ENCODE measurements at places on chromosomes 2 and 18.
A peak's percentile ranks its signal among the peaks of the same experiment; 100 is the strongest.

DNA sequence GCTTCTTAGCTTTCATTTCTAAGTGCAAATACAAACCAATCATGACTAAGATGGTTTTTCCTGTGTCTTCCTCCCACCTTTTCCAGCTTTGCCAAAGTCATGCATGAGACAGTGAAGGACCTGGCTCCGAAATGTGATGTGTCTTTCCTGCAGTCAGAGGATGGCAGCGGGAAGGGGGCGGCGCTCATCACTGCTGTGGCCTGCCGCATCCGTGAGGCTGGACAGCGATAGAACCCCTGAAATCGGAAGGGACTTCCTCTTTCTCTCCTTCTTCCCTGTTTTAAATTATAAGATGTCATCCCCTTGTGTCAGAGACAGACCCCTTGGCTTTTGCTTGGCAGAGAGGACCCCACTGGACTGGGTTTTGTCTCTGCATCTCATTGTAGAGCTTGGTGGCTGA is 56.8 kb downstream of the HK2 start:
- no peak for DNase-seq

DNA sequence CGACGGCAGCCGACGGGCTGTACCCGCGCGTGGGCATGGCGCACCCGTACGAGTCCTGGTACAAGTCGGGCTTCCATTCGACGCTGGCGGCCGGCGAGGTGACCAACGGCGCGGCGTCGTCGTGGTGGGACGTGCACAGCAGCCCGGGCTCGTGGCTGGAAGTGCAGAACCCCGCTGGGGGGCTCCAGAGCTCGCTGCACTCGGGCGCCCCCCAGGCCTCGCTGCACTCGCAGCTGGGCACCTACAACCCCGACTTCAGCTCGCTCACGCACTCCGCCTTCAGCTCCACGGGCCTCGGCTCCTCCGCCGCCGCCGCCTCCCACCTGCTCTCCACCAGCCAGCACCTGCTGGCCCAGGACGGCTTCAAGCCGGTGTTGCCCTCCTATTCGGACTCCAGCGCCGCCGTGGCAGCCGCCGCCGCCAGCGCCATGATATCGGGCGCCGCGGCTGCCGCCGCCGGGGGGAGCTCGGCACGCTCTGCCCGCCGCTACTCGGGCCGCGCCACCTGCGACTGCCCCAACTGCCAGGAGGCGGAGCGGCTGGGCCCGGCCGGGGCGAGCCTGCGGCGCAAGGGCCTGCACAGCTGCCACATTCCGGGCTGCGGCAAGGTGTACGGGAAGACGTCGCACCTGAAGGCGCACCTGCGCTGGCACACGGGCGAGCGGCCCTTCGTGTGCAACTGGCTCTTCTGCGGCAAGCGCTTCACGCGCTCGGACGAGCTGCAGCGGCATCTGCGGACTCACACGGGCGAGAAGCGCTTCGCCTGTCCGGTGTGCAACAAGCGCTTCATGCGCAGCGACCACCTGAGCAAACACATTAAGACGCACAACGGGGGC is 2.0 kb downstream of the SP9 start:
- peak; percentile 92 for DNase-seq

DNA sequence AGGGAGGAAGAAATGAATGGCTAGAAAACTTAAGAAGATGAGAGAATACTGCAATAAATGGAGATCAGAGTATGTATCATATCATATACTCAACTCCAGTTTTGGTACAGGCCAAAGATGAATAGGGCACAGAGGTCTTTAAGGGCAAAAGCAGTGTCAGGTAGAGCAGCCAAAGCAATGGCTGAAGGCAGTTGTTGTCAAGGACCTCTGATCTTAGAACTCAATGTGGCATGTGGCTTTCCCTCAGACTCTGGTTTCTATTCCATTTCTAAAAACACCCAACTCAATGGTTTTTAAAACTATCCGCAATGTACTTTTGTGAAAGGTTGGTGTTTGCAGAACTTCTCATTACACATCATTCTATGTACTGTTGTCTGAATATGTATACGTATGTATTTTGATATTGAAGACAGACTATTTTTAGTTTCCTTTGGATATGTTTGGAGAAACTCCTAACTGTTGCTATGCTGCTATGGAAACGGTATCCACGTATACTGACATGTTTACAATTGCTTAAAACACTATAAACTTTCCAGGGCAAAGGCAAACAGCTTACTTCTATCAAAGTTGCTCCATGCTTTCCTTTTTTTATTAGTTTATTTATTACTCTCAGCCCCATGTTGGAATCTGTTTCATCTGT is 58.1 kb upstream of the PELI1 start:
- no peak for DNase-seq

- peak; percentile 90 for DNase-seq
Observed at GRCh38 chr2:239934571-239935171, 90.5 kb downstream of the NDUFA10 start.

- no peak for DNase-seq
Observed at GRCh38 chr18:5639131-5639530, 95.3 kb upstream of the EPB41L3 start.

GRCh38 chr18:74373428-74373827 is 57.8 kb downstream of the C18orf63 start:
- DNase-seq, result no peak

DNA sequence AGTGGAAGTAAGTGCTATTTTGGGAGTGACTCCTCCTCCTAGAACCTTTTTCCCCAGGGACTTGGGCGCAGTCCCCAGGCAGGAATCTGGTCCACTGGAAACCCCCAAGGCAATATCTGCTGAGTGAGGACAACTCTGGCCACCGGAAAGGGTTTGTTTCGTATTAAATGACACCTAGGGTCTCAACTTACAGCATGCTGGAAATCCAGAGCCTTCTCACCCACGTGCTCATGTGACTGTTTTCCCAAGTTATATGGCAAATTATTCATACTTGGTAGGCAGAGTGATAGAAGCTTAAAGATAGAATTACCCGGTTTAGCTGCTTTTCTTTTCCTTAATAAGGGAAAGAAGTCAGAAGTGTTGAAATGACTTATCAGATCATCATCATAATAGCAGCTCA is 436.9 kb upstream of the SPRED2 start:
- DNase-seq, result no peak

DNA sequence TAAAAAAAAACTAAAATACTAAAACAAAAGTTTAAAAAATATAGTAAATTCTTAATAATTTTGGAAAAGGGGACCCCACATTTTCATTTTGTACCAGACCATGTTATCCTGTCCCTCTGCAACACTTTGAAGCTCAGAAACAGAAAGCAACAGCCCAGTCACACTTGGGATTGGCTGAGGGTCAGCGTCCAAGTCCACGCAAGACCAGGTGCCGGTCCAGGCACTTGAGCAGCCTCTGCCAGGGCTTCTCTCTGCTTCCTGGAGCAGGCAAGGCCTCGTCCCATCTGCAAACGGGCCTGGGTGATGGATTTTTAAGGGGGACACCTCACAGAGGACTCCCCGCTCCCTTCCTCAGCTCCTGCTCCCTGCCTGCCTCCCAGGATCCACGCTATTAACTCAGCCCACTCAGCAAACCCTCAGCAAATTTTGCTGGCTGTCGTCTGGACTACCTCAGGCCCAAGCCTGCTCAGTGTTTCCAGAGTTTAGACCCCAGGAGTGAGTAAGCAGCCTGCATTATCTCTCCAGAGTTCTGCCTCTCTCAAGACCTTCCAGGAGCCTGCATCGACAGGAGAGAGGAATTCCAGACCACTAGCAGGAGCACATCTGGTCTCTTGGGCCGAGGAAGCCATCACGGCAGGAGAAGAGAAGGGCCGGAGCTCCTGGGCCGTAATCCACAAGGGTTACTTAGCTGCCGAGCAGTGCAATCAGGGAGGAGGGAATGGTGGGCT is 88.7 kb upstream of the STPG4 start:
- no peak for DNase-seq

- DNase-seq, result no peak
Observed at GRCh38 chr2:156779416-156780120, 343.4 kb downstream of the GPD2 start.

DNA sequence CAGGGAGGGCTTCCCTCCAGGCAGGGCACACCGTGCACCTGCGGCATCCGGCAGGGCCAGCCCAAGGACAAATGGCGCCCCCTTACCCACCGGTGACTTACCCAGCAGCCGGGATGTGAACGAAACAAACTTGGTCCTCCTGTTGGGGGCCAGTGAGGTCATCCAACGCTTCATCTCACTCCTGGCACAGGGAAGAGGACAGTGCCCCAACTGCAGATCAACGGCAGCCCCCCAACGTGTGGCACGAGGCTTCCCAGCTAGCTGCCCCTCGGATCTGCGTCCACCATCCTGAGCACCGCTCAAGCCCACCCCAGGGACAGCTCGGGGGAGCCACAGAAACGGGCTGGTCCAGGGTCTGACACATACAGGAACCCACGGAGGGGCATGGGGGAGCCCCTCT is 12.0 kb downstream of the SNORC start:
- no peak for DNase-seq

DNA sequence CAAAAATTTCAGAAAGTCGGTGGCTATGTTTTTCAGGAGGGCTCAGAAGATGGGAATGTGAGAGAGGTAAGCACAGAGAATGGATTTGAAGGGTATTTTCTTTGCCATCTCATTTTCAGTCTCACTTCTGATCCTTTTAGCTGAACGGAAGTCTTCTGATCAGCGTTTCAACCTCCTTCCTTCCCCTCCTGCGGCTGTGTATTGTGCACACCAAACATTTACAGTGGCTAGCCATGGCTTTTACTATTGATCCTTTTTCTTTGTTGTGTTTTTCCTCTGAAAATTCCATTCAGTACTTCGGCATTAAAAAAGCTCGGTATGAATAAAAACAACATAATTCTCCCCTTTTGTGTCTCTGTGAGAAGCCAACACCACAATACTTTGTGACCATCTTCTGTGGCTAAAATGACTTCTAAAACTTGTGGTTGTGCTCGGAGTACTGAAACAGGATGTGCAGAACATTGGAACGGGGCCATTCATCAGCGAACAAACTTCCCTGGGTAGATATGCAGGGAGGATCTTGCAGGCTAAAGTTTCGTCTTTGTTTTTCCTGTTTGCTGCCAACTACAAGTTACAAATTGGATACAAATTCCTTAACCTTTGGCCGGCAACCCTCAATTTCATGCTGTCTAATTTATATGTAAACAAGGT is 260.8 kb upstream of the FAM98A start:
- DNase-seq, result no peak

GRCh38 chr18:11274144-11274794 is 124.9 kb upstream of the PIEZO2 start:
- DNase-seq, result no peak

- no peak for DNase-seq
Observed at GRCh38 chr2:128721096-128721495, 402.4 kb upstream of the HS6ST1 start.

DNA sequence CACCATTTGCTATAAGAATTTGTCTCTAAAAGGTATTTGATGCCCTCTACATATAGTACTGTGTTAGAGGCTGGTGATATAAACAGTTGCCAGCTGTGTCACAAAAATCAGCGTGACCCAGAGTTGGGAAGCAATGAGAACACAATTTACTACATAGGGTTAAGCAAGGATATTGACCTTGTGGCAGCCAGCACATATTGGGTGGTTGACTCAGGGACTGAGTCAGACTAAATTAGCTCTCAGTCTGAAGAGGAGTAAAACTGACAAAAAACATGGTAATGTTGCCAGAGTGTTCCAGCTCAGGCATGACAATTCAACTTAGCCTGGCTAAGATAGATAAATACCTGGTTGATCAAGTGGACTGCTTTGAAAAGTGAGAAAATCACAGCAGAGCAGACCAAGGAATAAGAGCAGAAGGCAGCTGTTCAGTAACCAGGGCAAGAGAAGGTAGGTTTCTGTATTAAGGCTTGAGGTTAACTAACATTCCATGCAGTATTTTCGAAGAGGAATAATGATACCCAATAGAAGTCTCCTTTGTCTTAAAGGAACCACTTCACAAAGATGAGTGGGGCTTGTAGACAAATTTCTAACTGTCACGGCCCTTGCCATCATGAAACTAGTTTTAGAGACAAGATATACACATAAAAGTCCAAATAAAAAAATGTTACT is 108.2 kb upstream of the ERBB4 start:
- no peak for DNase-seq

- DNase-seq, result no peak
Observed at GRCh38 chr2:26535663-26536275, 57.8 kb upstream of the OTOF start.

GRCh38 chr18:11454040-11454439 is 155.4 kb upstream of the SLC35G4 start:
- DNase-seq, result no peak

- no peak for DNase-seq
Observed at GRCh38 chr2:101374821-101375561, 12.3 kb downstream of the CREG2 start.

GRCh38 chr2:172710584-172711047 is 25.0 kb upstream of the RAPGEF4 start:
- peak; percentile 47 for DNase-seq

DNA sequence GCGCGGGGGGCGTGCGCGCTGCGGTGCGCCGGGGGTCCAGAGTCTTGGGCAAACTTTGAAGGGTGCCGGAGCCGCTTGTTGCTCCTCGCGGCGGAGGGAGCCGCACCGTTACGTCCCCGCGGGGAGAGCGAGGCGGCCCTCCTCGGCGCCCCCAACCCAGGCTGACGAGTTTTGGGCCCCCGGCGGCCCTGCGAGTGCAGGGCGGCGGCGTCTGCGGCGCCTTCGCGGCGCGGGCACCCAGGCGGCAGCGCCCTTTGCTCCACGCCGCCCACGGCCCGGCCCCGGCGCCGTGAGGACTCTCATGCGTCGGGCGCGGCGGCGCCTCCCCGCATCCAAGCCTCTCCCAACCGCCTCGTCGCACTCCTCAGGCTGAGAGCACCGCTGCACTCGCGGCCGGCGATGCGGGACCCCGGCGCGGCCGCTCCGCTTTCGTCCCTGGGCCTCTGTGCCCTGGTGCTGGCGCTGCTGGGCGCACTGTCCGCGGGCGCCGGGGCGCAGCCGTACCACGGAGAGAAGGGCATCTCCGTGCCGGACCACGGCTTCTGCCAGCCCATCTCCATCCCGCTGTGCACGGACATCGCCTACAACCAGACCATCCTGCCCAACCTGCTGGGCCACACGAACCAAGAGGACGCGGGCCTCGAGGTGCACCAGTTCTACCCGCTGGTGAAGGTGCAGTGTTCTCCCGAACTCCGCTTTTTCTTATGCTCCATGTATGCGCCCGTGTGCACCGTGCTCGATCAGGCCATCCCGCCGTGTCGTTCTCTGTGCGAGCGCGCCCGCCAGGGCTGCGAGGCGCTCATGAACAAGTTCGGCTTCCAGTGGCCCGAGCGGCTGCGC is 814 bp downstream of the FZD7 start:
- DNase-seq, result peak; percentile 65

DNA sequence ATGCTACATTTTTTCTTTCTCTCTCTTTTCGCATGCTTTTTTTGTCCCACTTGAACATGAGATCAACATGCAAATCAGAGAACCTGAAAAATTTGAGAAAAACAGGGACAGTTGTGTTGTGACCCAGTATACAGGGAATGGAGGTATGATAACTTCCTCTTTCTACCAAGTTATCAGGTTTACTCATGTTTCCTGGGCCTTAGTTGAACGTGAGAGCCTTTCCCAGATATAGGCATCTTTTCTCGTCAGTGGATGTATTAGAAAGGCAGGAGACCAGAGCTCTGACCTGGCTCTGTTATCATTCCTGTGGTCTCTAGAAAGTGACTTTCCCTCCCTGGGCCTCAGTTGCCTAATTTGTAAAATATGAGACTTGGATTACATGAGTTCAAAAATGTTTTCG is 30.1 kb upstream of the FAM117B start:
- no peak for DNase-seq

Data from neural progenitor cell (in vitro differentiated cells).